Stimulated activated CD8-positive, alpha-beta memory T cell treated with anti-CD3 and anti-CD28 coated beads, Interleukin-4, amount 100 ng/mL, for 1 hour (primary cell): ENCODE measurements at places on chromosomes 11 and 22.
A peak's percentile ranks its signal among the peaks of the same experiment; 100 is the strongest.

GRCh38 chr11:13062115-13062514 lies 53.0 kb downstream of the RASSF10 start:
- no peak for DNase-seq

DNA sequence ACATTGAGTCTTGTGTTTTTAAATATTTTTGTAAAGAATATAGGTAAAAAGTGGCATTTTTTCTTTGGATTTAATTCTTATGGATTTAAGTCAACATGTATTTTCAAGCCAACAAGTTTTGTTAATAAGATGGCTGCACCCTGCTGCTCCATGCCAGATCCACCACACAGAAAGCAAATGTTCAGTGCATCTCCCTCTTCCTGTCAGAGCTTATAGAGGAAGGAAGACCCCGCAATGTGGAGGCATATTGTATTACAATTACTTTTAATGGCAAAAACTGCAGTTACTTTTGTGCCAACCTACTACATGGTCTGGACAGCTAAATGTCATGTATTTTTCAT lies 333 bp upstream of the CD3E start:
- no peak for DNase-seq

GRCh38 chr11:7306900-7307299 lies 55.2 kb downstream of the SYT9 start:
- no peak for DNase-seq

DNA sequence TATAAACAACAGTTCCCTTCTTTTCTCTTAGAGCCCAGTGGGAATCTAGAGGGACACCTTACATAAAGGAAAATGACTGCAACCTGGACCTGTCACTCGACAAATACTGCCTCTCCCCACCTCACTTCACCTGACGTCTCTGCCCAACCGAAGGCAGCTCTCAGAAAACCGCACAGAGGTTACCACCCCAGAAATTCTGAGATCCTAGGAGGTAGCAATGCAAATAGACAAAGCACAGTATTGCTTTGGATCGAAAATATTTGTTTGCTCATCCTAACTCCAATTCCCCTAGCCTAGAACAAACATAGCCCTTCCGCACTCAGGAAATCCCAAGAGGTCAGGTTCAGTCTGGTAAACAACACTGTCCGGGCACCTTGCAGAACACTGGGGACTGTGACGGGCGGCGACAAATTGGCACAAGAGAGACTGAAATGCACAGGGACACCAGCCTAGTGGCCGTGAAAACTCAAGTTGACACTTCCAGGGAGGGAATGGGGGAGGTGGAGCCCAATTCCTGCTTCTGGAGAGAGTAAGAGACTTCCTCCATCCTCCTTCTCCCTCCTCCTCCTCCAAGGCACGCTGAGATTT lies 420 bp upstream of the TRIM44 start:
- DNase-seq = peak; percentile 11

- no peak for DNase-seq
These were observed 61.4 kb upstream of the CHRM4 start for GRCh38 chr11:46452918-46453517.

- DNase-seq = no peak
These were observed 438.4 kb upstream of the CHORDC1 start for GRCh38 chr11:90661233-90661632.

GRCh38 chr22:26443901-26444690 lies 15.0 kb downstream of the ASPHD2 start:
- DNase-seq = no peak

DNA sequence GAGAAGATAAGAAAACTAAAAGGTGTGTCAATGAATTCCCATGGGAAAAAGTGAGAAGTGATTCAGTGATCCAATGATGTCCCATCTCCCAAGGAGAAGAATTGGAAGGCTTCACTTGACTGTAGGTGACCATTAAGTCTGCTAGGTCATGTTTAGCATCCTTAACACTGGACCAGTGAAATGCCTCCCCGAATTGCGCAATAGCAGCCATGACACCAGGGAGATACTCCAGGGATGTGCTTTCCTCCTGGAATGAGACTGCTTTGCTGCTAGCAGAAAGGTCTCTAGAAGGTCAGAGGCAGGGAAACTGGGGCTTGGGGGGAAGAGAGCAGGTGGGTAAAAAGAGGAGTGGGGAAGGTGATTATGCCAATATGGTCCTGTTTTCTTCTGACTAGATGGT lies 364.3 kb downstream of the OPCML start:
- no peak for DNase-seq

DNA sequence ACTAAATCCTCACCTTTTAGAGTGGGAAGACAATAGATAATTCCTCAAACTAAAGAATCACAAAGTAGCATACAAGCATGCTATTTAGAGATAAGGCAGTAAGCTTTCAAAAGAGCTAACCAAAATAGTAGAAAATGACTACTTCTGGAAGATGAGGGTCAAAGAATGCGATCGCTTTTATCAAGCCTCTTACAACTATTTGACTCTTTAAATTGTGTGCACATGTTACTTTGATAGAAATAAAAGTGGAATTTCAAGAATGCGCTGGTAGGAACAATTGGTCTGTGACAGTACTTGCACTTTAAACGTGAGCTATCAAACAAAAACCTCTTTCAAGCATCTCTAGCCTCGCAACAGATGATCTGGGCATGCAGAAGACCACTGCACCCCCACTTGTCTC lies 97.3 kb downstream of the COMMD9 start:
- DNase-seq = no peak

DNA sequence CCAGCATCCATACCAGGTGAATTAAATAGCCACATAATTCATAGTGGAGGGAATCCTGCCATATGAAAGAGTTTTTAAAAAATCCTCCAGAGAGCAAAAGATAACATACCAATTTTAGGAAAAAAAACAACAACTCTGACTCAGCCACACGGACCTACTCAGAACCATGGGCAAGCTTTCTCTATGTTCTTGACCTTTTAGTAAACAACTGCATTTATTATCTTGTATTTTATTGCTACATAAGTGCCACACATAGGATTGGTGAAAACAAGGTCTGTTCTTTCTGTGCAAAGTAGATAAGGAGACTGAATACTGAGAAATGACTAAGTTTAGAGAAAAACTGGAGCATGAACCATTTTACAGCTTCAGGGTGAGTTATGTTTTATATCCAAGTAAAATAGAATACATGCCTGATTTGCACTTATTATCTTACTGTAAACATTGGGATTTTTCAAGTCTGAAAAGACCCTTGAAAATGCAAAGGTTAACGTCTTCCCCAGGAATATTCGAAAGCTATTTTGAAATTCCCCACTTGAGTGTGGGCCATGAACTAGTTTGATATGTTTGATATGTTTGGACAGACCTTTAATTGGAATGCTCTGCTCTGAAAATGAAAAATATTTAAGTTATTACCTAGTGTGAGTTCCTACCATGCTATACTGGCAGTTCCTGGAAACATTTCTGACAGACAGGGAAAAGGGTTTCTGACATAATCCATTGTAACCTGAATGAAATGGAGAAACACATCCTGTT lies 89.5 kb upstream of the DDI1 start:
- no peak for DNase-seq

GRCh38 chr11:122714004-122714403 lies 58.5 kb downstream of the UBASH3B start:
- DNase-seq = no peak

DNA sequence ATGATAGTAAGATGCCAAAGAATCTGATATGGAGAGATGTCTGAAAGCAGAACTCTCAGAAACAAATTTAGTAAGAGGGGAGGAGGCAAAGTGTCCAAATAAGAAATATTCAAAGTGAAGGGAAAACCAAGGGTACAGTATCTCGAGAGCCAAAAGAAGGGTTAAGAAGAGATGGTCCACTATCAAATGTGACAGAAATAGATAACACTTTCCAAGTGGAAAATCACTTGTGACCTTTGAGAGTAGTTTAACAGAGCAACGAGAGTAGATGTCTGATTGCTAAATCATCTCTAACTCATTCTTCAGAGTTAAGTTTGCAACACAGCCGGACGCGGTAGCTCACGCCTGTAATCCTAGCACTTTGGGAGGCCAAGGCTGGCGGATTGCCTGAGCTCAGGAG lies 4.3 kb upstream of the BUD13 start:
- no peak for DNase-seq

DNA sequence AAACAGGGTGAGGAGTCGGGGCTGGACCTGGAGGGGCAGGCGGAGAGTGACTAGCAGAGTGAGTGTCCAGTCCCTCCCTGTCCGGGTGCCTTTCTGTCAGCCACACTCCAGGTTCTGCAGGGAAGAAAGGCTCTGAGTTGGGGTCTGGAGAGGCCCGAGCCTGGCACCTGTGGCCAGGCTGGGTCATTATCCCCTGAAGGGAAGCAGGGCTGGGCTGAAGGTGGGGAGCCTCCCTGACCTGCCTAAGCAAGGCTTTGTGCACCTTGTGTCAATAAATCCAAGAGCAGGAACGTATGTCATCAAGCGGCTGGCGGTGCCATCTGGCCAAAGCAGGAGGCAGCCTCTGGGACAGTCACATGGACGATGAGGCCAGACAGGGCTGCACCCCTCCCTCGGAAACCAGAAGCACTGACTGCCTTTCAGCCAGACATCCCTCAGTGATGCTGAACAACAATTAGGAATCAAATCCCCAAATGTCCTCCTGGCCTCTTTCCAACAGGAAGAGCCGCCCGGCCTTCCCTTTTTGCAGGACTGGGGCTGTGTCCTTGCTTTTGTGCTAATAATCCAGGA lies 73.9 kb upstream of the FGF3 start:
- no peak for DNase-seq

GRCh38 chr22:27564806-27565205 lies 236.8 kb downstream of the MN1 start:
- no peak for DNase-seq

DNA sequence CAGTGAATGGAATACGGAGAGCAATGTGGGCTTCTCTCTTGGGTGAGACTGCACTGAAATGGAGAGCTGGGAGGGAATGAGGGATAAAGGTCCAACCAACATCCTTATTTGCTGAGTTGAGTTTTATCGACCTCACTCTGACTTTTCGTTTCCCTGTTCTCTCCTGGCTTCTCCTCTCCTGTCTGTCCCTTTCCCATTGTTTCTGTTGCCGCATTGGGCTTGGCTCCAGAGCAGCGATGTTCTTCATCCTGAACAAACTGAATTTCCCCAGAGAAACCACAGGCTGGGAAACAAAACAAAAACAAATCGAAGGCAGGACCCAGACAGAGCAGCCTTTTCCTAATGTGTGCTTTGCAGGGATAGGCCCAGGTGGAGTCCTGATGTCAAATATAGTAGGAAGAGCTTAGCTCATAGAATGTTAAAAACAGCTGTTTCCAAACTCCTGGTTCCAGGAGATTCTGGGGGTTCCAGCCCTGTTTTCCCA lies 30.0 kb downstream of the MOV10L1 start:
- DNase-seq = no peak

- DNase-seq = no peak
These were observed 83.3 kb downstream of the BARX2 start for GRCh38 chr11:129458756-129459535.

DNA sequence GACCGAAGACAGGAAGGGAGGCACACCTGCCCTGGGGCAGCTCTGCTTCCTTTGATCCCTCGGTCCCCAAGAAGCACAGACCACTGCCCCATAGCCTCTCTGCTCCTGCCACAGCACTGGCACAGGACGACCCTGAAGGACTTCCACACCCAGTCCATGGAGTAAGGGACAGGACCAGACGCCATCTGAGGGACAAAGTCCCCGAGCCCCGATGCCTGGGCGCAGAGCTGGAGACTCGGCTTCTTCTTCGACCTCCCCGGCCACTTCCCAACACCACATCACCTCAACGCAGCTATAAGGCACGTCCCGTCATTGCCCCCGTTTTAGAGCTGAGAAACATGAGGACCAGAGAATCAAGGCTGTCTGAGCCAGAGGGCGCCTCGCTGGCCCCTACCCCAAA lies 310.5 kb downstream of the BRD1 start:
- no peak for DNase-seq

GRCh38 chr11:63608353-63609345 lies 5.6 kb downstream of the PLAAT3 start:
- DNase-seq = no peak

DNA sequence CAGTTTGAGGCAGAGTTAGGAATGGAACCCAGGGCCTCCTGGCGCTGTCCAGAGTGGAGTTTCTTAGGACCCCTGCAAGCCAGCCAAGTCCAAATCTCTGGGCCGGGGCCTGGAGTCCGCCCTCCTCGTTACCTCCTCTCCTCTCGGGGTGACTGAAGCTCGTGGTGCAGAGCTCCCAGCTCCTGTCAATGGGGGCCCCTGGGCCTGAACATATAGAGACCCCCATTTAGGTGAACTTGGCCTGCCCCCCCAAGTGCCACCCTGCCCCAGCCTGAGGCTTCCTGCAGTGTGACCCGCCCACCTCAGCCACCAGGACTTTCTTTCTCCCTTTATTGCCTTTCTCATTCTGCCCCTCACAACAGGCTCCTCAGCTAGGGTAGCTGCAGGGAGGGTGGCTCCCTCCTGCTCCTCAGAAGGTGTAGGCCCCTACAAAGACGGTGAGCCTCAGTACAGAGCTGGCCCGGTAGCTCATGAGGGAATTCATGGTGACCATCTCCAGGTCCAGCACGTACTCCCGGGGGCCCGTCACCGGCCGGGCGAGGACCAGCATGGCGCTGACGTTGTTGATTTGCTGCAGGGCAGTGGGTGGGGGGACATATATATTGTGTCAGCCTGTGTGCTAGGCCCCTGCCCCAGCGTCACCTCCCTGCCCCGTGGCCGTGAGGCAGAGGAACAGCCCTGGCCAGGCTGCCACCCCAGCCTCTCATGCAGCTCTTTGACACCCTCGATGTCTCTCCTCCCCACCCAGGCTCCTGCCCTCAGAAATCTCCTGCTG lies 5.9 kb downstream of the EFEMP2 start:
- no peak for DNase-seq

DNA sequence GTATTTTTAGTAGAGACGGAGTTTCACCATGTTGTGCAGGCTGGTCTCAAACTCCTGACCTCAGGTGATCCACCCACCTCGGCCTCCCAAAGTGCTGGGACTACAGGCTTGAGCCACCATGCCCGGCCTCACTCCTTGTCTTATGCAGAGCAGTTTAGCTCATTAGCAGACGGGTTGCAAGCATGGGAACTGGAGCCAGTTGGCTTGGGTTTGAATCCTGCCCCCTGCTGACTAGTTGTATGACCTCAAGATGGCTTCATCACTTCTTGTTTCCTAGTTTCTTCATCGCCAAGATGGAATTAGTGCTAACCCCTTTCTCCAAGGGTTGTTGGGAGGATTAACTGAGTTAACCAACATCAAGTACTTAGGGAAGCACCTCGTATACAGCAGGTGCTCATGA lies 23.4 kb upstream of the RASD2 start:
- DNase-seq = no peak

DNA sequence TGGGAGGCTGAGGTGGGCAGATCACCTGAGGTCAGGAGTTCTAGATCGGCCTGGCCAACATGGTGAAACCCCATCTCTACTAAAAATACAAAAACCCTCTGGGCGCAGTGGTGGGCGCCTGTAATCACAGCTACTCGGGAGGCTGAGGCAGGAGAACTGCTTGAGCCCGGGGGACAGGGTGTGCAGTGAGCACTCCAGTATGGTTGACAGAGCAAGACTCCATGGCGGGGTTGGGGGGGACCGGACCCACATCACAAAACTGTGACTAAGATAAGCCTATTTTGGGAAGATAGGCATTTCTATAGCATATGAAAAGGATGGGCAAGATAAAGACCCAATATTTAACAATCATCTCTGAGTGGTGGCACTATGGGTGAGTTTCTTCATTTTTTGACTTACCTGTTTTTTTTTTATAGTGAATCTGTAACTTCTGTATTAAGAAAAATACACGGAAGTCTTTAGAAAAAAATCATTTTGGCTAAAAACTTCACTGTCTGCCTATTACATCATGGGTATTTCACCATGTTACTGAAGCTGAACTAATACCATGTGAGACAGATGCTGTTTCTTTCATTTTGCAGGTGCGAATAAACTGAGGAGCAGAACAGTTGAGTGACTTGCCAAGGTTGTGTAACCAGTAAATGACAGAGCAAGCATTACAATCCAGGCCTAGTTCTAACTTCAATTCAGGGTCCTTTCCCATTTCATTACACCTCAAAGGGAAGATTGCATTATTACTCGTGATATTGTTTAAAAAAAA lies 2.5 kb downstream of the CELF1 start:
- DNase-seq = no peak
